Right lung (tissue), 10 donors: ENCODE measurements at places on chromosomes 5 and 9.

DNA sequence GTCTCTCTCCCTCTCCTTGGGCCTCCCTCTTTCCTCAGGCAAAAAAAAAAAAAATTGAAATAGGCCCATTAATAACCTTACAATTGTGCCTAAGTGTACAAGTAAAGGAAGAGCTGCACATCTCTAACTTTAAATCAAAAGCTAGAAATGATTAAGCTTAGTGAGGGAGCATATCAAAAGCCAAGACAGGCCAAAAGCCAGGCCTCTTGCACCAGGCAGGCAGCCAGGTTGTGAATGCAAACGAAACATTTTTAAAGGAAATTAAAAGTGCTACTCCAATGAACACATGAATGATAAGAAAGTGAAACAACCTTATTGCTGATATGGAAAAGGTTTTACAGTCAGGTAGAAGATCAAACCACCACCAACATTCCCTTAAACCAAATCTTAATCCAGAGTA is 383.4 kb downstream of the KIAA0825 start:
- DNase-seq: no peak

- DNase-seq: no peak
These were observed 49.8 kb downstream of the TMOD1 start for GRCh38 chr9:97551308-97551707.

DNA sequence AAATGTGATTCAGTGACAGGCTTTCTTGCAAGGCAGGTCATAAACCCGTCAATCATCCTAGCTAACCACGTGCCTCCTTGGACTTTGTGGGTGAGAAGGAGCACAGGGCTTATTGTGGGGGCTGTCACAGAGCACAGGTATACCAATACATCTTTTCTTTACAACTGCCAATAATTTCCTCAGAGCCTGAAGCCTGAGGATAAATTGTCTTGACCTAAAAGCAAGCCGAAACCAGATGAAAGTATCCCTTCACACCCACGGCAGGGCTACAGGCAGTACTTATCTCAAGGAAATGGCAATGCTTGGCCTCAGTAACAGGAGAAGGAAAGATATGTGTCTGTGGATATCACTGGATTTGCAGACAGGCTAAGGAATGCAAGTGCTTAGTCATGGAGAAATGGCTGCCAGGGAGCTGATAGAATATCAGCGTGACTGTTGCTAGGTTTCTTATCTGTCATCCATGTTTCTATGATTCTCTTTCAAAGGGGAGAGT is 90.3 kb upstream of the ZNF366 start:
- DNase-seq: no peak

GRCh38 chr5:56989676-56990075 is 37.8 kb upstream of the MIER3 start:
- no peak for DNase-seq

DNA sequence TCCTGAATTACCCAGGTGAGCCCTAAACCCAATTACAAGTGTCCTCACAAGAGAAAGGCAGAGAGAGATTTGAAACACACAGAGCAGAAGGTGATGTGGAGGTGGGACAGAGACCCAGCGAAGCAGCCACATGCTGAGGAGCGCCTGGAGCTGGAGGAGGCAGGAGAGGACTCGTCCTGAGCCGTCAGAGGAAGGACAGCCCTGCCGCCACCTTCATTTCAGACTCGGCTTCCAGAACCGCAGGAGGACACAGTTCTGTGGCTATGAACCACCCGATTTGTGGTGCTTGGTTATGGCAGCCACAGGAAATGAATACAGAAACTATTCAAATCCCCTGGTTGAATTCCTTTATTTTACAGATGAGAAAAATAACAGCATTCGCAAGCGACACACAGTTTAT is 16.4 kb upstream of the FBP1 start:
- no peak for DNase-seq

GRCh38 chr5:135135530-135136226 is 101.7 kb upstream of the PITX1 start:
- DNase-seq: no peak

DNA sequence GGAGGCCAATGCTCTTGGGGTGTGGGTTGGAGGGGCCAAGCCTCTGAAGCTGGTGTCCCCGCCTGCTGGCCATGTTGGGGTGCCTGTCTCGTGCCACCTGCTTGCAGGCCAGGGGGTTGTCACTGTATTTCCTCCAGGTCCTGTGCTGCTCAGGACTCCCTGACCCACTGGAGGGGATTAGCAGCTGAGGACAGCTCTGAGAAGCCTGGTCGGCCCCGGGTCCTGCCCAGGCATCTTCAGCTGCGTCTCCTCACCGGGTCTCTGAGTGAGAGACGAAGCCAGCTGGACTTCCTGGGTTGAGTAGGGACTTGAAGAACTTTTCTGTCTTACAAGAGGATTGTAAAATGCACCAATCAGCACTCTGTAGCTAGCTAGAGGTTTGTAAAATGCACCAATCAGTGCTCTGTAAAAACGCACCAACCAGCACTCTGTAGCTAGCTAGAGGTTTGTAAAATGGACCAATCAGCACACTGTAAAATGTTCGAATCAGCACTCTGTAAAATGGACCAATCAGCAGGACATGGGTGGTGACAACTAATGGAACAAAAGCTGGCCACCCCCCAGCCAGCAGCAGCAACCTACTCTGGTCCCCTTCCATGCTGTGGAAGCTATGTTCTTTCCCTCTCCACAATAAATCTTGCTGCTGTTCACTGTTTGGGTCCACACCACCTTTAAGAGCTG is 20.6 kb upstream of the SLC9A3 start:
- no peak for DNase-seq

DNA sequence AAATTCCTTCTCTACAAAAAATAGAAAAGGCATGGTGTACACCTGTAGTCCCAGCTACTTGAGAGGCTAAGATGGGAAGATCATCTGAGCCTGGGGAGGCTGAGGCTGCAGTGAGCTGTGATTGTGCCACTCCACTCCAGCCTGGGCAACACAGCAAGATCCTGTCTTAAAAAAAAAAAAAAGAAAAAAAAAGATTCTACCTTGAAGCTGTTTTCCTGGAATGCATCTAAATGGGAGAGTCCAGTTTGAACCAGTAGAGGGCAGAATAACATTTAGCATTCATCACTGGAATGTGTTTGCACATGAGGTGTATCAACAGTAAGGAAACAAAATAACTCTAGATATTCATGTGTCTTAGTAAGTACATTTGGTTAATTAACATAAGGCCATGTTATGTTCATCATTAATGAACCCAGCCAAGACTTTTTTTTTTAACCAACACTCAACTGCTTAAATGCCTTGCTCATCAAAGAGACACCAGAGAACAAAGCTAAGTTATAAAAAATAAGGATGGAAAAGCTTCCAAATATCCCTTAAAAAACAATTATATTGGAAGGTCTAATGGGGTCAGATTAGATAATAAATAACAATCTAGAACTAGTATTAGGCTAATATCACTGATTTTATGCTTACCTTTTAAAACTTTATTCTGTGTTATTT is 16.1 kb downstream of the IFNE start:
- no peak for DNase-seq

- DNase-seq: no peak
These were observed 57.8 kb downstream of the PRLR start for GRCh38 chr5:35172533-35172932.

DNA sequence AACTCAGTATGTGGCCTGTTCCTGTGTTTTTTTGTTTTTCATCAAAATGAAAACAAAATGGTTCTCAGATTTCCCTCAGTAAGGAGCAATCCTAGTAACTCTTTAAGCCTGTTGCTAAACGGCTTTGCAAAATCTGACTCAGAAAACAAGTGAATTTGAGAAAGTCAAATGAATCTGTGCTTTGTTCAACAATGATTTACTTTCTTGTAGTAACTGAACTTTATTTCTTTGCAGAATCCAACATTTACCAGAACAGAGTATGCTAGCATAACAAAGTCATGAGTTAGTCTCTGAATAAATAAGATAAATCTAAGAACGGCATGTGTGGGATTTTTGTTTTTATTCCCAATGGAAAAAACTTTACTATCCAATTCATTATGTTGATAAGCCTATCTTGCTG is 93.8 kb downstream of the OXCT1 start:
- DNase-seq: no peak

- peak; percentile 92 for DNase-seq
These were observed 49.6 kb downstream of the GNA14 start for GRCh38 chr9:77598524-77598923.

DNA sequence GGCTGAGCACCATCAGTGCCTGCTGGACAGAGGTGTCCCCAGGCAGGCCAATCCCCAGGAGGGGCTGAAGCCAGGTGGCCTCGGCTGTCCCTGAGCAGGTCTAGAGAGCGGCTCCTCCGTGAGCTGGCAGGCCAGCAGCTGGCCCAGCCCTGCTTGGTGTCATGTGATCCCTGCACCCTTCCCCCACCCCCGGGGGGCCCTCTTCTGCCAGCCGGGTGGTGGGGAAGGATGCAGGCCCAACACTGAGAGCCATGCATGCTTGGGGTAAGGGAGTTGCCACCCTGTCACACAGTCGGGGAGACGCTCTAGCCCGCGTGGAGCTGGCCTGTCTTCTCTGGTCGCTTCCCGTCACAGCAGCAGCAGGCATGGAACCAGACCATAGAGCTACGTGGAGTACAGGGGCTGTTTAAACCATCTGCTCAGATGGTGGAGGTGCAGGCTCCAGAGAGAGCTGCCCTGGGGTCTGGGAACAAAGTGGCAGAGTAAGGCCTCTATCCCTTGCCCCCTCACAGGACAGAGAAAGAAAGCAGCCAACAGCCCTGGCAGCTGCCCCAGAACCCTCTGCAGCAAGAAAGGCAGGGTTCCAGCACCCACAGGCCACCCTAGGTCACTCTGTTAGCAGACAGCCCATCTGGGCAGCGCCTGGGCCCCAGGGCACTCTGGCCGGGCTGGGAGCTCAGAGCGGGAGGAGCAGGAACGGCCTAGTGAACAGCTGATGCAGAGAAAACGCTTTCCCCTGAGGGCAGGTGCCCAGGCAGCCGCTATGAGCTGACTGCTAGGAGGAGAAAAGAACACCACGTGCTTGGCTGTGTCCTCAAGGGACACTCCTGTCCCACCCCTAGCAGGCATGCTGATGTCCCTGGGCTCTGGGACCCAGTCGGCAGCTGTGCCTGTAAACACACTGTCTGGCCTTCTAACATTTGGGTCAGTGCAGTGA is 6.8 kb downstream of the RALGDS start:
- DNase-seq: no peak

GRCh38 chr9:30075451-30076199 is 2308.8 kb upstream of the ACO1 start:
- DNase-seq: no peak

GRCh38 chr9:135547756-135548736 is 2.1 kb downstream of the OBP2A start:
- no peak for DNase-seq

- no peak for DNase-seq
These were observed 39.3 kb downstream of the LRRC70 start for GRCh38 chr5:62617943-62618342.

- DNase-seq: peak; percentile 73
These were observed 29.8 kb upstream of the FBP1 start for GRCh38 chr9:94668928-94669729.

GRCh38 chr9:126236273-126236672 is 90.4 kb upstream of the MVB12B start:
- no peak for DNase-seq

DNA sequence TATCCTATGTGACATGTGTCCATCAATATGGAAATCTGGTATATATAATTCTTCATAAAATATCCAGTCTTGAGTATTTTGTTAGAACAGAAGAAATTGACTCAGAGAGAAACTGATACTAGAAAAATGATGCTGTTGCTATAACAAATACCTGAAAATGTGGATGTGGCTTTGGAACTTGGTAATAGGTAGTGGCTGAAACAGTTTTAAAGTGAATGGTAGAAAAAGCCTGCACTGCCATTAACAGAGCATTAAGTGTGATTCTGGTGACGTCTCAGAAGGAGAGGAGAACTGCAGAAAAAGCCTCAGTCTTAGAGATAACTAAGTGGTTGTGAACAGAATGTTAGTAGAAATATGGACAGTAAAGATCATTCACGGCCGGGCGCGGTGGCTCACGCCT is 634.9 kb upstream of the ZNF608 start:
- DNase-seq: no peak

DNA sequence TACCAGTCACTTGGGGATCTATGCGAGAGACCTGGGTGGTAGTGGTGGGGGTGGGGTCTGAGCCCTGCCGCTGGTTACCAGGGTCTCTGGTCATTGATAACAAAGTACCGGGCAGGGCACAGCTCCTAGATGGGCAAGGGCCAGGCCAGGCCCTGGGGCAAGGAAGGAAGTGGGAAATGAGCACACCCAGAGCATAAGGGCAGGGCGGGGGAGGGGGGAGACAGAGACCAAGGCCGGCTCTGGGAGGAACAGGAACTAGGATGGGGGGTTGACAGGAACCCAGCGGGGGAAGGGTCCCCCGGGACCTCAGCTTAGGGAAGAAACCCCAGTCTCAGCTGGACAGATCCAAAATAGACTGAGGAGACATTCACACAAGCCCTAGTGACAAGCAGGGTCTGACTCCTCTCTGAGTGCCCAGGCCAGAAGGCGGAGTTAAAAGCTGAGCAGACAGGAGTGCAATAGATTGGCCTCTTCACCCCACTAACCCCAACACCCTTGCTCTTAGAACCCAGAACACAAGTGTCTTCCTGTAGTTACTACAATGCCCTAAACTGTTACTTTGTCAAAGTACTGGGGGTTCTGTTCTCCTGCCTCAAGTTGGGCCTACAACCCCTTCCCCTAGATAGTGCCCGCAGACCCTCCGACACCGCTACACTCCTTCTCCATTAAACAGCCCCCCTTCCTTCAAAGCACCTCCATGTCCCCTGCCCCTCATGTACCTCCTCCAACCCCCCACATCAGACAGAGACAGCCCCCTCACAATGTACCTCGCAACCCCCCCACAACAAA is 628 bp downstream of the ATOSB start:
- no peak for DNase-seq

DNA sequence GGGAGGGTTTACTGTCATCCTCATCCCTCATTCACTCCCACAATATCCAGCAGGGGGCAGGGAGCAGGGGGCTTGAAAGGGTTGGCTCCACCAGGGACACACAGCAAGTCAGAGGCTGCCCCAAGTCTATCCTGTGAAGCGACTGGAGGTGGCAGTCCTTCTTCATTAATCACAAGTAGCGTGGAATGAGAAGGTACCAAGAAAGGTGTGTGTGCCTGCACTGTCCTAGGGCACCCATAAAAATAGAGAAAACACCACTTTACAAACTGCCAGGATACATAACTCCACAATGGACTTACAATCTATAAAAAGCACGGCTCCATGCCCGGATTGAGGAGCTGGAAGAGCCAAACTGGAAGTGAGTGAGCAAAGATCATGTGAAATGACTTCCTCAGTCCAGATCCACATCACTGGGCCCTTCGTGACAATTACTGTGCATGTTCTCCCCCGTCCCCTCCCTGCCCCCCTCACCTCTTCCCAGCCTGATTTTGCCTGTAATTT is 183.9 kb downstream of the SLIT3 start:
- no peak for DNase-seq
